ENCODE measurements at places on chromosomes 6 and 20. TPM values are rescaled to one million over a fixed set of nuclear protein-coding genes. Genes with fewer than 3 reads are reported as not detected.

GRCh38 chr6:105482227-105482844, 79.5 kb upstream of the PREP start:
- no peak for DNase-seq

DNA sequence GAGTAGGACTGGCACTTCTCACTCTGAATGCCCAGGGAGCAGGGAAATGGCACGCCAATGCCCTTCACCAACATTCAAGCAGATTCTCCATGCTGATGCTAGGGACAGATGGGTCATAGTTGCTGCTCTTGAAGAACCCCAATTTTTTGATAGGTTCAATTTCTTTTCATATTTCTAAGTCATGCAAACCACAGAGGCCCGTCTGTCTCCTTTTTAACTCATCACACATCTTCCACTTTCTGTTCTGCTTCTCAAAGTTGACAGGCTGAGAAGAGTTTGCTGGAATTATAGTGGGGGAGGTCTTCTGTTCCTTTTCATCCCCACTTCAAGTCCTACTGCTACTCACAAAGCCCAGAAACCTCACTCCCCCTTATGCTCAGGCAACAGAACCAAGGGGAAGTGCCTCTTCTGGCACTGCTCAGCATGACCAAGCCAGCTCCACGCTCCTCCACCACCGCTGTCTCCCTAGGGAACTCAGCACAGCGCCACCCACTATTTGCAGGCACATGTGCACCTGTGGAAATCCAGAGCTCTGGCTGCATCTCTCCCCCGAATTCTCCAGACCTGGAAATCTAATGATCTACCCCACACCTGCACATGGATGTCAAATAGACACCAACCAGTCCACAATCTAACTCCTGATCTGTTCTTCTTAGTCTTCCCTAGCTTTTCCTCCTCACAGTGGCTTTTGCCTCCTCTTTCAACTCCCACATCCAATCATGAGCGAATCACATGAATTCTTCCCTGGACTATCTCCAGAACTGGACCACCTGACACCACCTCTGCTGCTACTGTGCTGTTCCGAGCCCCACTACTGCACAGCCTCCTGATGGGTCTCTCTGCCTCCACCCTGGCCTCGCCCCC, 10.7 kb downstream of the ZBTB24 start:
- DNase-seq = no peak

The RGS17 gene
- not detected for total RNA-seq

GRCh38 chr6:134729561-134729960, 220.3 kb downstream of the ALDH8A1 start:
- no peak for DNase-seq

- no peak for DNase-seq
Observed at GRCh38 chr6:140782941-140783340, 1349.8 kb upstream of the GJE1 start.

The PI3 gene
- not detected for total RNA-seq

GRCh38 chr6:53915026-53915691, 120.4 kb downstream of the LRRC1 start:
- DNase-seq = no peak

GRCh38 chr6:1736346-1737105, 126.8 kb downstream of the FOXC1 start:
- DNase-seq = no peak

DNA sequence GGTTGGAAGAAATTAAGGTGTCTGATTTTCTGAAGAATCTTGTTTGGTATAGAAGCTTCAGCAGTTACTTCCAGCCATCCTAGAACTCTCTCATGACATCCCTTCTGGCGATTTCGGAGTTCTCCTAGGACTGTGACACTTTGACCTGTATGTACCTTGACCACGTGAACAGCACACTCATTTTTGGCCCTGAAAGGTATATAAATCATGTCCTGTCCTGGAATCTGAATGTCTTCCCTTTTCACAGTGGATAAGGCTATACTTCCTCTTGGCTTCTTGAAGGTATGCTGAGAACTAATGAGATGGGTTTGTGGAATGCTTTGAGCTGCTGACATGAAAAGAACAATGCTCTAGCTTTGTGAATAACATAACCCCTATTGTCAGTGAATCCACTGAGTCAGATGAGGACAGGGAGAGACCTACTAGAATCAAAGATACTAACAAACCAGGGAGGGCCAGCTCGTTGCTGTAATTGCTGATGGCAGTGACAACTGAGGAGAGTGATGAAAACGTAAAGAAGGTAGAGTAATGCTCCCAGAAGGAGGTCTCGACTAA, 6.0 kb upstream of the ZDHHC14 start:
- DNase-seq = no peak

DNA sequence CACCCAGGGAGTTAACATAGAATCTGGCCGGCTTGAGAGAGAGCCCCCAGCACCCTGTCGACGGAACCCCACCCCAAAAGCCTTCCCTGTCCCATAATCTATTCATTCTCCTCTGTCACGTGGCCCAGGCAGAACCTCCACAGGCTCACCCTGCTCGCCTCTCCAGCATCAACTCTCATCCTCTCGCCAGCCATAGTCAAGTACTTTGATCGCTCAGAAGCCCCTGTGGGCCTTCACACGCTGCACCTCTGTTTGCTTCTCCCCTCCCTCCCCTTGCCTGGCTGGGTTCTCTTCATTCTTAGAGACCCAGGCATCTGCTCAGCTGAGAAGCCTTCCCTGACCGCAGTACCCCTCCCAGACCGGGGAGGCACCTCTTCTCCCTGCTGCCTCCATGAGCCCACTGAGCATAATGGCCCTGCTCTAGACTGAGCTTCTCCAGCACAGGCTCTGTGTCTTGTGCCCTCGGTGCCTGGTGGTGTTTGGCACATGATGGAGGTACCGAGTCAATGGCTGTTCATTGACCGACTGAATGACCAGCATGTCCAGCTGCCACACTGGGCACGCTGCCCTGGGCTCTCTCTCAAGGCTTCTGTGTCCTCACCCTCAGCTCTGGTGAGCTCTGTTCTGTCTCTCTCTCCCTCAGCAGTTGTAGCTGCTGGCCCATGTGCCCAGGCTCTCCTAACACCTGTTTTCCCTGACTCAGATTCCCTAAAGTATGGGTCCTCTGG, 33.7 kb downstream of the PKIG start:
- DNase-seq = no peak

DNA sequence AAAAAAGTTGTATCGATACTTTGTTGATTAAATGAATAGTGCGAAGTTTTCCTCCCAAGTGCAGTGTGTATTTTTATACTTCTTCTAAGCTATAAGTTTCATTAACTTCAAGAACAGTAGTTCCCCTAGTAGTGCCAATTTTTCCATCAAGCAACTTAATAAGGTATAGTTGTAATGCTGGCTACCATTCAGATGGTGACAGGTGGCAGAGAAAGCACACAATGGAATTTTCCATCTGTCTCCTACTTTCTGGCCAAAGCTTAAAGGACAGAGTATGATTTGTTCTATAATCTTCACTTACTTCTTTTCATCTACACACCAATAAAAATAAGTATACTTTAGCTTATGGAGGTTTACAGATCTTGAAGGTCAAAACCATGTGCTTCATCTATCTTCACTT, 431.1 kb downstream of the NKAIN2 start:
- no peak for DNase-seq

The FOXS1 gene
- total RNA-seq = not detected

The LPA gene
- not detected for total RNA-seq

The CCN6 gene
- not detected for total RNA-seq

DNA sequence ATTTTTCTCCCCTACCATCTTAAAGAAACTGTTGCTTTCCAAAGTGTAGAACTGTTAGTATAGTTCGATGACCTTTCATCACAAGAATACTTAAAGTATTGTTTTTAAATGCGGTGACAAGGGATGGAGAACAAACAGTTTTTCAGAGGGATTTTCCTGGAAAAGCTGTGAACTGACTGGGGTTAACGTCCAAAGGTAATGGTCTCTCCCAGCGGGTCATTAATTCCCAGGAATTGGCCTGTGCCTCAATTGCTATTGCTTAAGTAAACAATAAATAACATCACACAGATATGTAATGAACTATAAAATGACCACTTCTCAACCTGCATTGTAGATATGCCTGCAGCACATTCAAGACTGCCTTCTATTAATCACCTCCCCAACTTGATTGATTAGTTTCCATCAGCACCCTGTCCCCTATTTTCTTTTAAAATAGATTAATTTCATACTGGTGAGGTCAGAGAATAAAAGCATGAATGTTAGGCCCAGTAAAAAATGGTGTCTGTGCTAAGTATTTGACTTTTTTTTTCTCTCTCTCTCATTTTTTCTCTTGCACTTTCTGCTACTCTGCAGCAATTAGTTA, 268.2 kb downstream of the SAMD5 start:
- DNase-seq = no peak

The HNF4A gene
- not detected for total RNA-seq

- DNase-seq = no peak
Observed at GRCh38 chr6:37547564-37548061, 47.9 kb upstream of the CCDC167 start.

GRCh38 chr6:104253236-104253635, 606.5 kb downstream of the HACE1 start:
- DNase-seq = no peak

GRCh38 chr6:105005451-105005850, 48.5 kb downstream of the LIN28B start:
- DNase-seq = no peak

The TAP2 gene
- total RNA-seq = 128 TPM

DNA sequence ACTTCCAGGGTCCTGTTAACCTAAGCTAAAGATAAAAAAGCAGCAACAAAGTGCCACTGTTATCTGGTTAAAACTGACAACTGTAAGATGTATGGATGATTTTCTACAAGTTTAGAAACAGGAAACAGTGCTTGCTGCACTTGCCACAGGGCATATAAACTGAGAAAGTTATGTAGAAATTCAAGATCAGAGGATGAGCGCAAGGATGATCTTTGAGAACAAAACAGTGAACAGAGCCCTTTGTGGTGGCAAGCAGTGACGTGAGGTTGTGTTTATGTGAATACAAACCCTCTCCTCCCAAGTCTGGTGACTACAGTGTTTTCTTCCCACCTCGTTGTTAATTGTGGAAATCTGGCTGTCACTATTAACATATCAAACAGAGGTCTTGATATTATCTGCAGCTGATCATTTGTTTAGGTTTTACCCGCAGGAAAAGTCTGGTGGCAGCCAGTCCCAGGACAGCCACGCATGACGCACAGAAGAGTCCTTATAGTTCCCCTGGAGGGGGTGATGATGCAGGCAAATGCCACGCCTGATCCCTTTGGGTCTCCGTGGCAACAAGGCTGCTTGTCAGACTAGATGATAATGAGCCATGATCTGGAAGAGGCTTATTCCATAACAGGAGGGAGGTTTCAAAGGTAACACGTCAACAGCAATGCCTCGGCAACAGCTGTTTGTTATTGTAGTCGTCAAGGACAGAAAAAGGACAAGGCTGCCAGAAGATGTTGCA, 43.1 kb upstream of the TNFAIP3 start:
- DNase-seq = peak; percentile 84

DNA sequence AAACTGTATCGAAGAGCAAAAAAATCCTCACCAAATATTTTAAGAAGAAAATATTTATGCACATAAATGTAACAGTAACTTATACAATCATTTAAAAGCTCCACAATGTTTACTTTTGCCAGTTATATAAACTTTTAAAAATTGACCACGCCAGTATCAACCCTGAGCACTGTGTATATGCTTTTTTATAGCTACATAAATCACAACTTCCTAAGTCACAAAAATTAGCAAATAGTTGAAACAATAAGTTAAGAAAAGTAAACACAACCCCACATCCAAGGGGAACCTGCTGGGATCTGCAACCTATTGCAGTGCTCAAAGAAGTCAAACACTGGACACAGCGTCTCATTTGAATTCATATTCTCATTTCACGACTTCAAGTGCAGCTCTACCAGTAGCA, 89.8 kb upstream of the DST start:
- no peak for DNase-seq

DNA sequence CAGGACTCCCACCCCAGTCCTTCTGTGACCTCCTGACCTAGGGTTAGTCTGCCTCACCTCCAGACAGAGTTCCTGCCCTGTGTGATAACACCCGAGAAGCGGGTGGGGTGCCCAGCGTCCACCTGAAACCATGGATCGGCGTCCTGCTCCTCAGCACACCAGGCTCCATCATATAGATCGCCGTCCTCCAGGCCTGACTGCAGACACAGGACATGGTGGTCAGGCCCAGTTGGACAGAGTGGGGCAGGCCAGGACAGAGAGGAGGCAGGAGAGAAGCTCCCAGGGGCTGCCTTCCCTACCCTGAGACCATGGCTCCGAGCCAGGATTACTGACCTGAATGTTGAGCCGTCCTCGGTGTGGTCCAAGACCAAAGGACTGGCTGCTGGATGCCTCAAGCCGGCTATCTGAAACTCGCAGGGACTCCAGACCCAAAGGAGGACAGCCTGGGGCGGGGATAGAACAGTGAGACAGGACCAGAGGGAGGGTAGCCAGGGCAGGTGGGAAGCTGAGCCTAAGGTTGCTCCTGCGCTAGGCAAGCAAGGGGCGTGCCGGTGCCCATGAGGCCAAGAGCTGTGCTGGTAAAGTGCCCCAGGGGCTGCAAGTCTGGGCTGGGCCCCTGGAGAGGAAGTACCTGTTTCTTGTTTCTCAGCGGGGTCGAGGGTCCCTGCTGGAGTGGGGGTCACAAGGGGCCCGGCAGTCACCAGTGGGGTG, 2.2 kb downstream of the CPXM1 start:
- no peak for DNase-seq

DNA sequence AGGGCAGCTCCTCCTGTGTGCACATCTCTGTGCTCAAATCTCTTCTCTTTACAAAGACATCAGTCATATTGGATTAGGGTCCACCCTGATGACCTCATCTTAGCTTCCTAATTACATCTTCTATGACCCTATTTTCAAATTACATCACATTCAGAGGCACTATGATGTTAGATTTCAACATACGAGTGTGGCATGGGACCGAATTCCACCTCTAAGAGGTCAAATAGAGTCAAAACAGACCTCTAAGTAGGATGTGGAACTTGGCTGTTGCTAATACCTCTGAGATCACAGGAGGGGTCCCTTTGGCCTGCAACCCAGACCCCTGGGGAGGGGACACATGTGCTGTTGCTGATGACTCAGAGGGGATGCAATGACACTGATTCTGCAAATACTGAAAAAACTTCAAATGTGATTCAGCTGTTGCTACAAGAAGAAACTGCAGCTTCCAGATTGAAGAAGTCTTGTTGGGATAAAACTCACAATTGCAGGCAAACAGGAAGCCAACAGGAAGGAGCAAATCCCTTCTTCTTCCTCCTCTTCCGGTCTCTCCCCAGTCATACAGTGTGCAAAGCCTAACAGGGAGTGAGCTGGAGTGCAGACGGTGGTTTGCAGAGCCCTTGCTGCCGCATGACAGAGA, 216.2 kb downstream of the MYLK4 start:
- no peak for DNase-seq
